Glutamatergic neuron (in vitro differentiated cells): ENCODE measurements at places on chromosomes 4 and X. TPM values are rescaled to one million over a fixed set of nuclear protein-coding genes. Genes with fewer than 3 reads are reported as not detected.
A peak's percentile ranks its signal among the peaks of the same experiment; 100 is the strongest.

- DNase-seq: no peak
Measured at GRCh38 chrX:139093201-139093600, 381.7 kb upstream of the FGF13 start.

- no peak for DNase-seq
Measured at GRCh38 chr4:4598851-4599411, 57.1 kb upstream of the STX18 start.

DNA sequence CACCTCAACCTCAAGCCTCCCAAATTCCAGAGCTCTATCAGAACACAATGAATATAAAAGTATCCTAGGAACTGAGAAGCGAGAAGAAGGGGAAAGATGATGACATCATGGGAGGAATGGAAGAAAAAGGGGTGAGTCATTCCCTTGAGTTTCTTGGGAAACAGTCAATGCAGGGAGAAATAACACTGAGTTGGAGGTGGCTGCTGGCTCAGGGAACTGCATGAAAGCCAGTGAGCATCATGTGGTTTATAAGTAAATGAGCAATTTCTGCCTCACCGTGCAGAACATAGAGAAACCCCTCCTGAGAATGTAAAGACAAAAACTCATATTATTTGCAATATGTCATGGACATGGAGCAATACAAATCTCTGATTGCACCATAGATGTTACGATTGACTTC, 73.3 kb downstream of the SHOX start:
- DNase-seq: no peak

DNA sequence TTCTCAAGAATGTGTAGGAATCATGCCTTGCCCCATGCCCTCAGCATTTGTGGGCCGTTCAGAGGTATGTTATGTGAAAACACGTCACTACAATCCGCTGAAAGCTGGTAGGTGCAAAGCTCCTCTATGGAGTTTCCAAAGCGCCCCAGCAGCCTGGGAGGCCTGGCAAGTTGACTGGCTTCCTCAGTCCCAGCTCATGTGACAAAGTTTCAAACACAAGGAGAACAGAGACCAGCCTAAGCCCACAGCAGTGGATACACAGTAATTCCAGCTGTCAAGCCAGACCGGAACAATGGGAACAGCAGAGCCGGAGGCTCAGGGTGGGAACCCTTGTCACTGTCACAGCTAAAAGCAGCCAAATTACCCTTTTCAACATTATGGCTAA, 33.5 kb downstream of the NAT8L start:
- DNase-seq: no peak

GRCh38 chrX:55005256-55005655, 5.1 kb downstream of the APEX2 start:
- no peak for DNase-seq

GRCh38 chr4:101136373-101137370, 210.7 kb downstream of the PPP3CA start:
- no peak for DNase-seq

GRCh38 chrX:136182414-136182813, 35.1 kb downstream of the FHL1 start:
- no peak for DNase-seq

GRCh38 chrX:134780908-134781307, 122.6 kb upstream of the PLAC1 start:
- no peak for DNase-seq

- no peak for DNase-seq
Measured at GRCh38 chrX:133437766-133438165, 22.5 kb upstream of the GPC4 start.

- no peak for DNase-seq
Measured at GRCh38 chr4:40289366-40290188, 45.6 kb upstream of the CHRNA9 start.

GRCh38 chr4:100811046-100811445, 293.2 kb upstream of the EMCN start:
- no peak for DNase-seq

DNA sequence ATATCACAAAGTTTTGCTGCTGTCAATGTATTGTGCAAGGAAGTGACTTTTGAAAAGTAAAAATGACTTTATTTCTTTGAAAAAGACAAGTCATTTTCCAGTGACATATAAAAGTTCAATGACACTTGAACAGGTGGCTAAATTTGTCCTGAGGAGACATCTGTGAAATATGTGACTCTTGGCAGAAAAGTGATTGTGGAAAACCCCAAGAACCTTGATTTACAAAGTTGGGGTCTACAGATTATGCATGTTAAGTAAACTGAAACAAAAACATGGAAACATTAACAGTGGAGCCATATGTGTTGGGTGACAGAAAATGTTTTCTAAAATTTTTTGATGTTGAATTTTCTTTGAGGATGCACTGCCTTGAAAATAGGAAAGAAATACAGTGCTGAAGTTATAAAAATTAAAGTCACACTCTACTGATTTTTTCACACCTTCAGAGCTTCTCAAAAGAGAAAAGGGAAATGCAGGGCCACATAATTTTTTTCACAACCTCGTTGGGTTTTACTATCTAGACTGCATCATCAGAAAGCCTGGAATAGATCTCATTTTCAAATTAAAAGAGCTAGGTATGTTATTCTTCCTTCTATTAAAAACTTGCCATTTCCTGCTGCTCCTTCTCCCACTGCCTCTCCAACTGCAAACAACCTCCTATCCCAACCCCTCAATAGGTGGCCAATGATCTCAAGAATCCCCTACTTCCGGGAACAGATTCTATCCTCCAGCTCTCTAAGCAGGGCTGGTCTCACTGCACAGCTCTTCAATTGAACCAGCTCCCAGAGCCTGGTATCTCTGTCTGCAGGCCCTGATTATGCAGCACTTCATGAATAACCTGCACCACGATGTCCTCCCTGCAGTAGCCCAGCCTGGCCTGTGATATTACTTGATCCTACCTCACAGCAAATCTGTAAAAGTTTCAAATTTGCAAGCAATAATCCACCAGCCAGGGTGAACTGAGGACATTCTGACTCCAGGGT, 570.8 kb upstream of the CPEB2 start:
- no peak for DNase-seq

DNA sequence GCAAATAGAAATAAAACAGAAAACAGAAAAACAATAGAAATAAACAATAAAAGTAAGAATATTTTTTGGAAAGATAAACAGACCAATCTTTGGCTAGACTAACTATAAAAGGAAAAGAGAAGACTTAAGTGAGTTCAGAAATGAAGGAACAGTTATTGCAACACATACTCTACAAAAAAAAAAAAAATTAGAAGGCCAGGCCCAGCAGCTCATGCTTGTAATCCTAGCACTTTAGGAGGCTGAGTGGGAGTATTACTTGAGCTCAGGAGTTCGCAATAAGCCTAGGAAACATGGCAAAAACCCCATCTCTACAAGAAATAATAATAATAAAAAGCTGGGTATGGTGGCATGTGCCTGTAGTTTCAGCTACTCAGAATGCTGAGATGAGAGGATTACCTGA, 336.7 kb downstream of the DTHD1 start:
- DNase-seq: no peak

- no peak for DNase-seq
Measured at GRCh38 chr4:176540814-176541213, 221.0 kb downstream of the SPCS3 start.

GRCh38 chr4:110198049-110198434, 373 bp downstream of the ELOVL6 start:
- peak; percentile 36 for DNase-seq

The SOWAHB gene
- total RNA-seq: 0.17 TPM

The CACNA1F gene
- total RNA-seq: 0.47 TPM

The TRIML2 gene
- total RNA-seq: not detected

The SMIM10L2A gene
- total RNA-seq: 3.4 TPM

The FAT1 gene
- total RNA-seq: 34.3 TPM

The DMRTC1B gene
- total RNA-seq: 1.8 TPM

The SLC26A1 gene
- total RNA-seq: 0.54 TPM

The GLRA2 gene
- 1.9 TPM for total RNA-seq

The TLR2 gene
- not detected for total RNA-seq
